Stimulated activated CD4-positive, alpha-beta T cell treated with anti-CD3 and anti-CD28 coated beads, Interleukin-2, amount 100 ng/mL, for 48 hours (primary cell): ENCODE measurements at places on chromosomes 16 and 17.

GRCh38 chr16:19225651-19226050 is 57.6 kb downstream of the SYT17 start:
- no peak for DNase-seq

DNA sequence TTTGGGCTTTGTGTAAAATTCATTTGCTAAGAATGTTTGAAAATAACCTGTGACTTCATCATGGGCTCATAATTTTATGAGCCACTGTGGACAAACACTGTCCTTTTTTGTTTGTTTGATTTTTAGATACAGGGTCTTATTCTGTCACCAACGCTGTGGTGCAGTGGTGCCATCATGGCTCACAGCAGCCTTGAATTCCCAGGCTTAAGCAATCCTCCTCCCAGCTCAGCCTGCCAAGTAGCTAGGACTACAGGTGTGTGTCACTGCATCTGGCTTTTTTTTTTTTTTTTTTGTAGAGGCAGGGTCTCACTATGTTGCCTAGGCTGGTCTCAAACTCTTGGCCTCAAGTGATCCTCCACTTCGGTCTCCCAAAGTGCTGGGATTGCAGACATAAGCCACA is 8.3 kb downstream of the TEX2 start:
- DNase-seq = no peak

GRCh38 chr16:11602321-11602720 is 15.6 kb upstream of the LITAF start:
- no peak for DNase-seq

DNA sequence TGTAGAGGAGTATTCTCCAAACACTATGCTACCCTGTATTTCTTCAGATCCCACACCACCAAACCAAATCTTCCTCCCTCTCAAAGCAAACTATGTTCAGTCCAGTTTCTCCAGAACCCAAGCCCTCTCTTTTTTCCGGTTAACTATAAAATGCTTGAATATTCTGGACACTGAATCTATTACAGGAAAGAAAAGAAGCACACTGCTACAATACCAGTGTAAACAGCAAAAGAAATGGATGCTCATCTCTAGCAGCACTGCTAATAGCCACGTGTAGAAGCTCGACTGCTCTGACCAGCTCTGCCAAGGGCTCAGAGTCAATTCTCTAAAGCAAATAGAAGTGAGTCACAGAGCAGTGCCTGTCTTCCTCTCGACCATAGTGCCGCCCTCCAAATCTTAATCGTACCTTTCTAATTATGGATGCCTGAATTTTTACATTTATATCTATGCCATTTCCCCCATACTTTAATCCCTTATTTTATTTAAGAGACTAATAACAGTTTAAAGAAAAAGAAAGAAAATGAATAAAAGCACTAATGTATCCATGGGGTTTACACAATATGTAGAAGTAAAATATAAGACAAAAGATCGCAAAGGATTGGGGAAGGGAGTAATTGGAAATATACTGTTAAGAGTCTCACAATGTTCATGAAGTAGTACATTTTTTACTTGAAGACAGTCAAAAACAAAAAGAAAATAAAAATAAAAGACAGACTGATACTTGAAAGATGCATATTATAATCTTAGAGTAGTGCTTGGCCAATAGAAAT is 154.5 kb downstream of the PARN start:
- no peak for DNase-seq

DNA sequence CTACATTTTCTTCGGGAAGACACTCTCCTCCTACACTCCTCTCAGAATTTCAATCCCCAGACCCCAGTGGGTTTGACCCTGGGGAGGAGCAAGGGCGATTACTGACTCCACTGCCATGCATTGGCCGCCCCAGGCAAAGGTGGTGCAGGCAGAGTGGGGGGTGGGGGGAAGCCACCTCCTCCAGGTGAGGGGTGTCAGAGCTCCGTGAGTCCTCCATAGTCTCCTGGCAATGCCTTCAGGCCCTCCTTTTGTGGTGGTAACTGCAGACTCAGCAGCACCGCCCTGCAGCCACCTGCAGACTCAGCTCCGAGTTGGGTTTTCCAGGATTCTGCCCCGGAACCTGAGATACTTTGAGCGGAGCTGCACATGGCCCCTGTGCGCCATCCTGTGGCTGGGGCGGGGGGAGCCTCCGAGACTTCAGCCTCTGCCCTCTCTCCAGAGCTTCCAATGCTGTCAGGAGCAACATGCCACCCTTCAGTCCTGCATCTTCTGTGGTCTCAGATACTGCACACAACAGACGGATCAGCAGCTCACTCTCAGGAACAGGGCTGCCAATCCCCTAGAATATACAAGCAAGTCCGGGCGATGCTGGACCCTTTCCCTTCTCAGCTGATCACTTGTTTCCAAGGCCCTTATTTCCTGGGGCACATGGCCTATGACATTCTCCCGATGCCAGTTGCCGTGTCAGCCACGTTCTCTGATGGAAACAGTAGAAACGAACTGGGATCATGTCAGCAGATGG is 2.4 kb upstream of the SLC47A2 start:
- DNase-seq = no peak
